ENCODE measurements at places on chromosomes 7 and 10.
A peak's percentile ranks its signal among the peaks of the same experiment; 100 is the strongest.

DNA sequence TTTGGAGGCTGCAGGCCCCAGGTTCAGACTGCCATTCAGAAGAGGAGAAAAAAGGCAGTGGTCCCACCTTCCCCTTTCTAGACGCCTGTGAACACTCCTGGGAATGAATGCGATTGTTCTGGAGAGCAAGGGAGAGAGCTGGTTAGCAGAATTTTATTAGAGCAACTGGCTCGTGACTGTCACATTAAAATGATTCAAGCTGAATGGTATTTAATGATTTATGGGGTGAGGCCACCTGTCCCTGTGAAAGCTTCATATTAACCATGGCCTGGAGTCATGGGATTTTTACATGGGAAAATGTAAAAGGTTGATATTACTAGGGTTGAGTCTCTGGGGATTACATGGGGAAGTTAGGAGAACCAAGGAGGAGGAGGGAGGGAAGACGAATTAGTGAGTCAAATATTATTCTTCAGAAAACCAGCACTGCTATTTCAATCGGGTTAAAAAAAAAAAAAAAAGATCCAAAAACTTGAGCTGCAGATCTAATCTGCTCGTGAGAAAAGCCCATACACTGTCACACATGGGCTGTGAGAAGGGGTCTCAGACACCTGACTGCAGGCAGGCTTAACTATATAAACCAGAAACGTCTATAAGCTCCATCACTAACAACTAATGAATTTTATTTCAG, 8.3 kb downstream of the CXCL12 start:
- no peak for DNase-seq

DNA sequence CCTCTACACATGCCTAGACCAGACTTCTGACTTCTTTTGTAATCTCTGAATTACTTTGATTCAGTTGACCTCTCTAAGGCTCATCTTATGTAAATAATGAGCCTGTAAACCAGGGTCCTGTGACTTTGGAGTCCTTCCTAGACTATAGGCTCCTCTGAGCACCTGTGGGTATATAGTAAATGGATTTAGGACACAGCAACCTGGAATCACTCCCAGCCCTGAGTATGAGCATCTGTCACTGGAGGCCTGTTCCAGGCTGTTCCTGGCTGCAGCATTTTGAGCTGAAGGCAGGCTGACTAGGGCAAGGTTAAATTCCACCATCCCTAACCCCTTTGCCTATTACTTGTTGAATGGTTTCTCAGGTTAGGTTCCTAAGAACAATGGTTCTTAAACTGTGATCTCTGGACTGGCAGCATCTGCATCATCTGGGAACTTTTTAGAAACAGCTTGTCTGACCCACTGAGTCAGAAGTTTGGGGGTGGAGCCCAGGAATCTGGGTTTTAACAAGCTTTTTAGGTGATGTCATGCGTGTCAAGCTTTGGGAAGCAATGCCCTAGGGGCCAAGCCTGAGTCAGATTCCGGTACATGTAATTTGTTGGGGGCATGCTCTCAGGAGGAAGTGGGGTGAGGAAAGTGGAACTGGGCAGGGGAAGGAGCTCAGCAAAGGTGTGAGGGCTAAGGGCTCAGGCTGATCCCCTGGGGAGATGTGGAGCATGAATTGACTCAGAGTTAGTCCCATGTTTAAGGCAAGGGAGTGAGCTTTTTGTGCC, 28.2 kb downstream of the MINDY4 start:
- no peak for DNase-seq

- no peak for DNase-seq
Observed at GRCh38 chr10:132851451-132851850, 65.5 kb upstream of the NKX6-2 start.

- no peak for DNase-seq
Observed at GRCh38 chr10:75424571-75424970, 6.9 kb upstream of the LRMDA start.

DNA sequence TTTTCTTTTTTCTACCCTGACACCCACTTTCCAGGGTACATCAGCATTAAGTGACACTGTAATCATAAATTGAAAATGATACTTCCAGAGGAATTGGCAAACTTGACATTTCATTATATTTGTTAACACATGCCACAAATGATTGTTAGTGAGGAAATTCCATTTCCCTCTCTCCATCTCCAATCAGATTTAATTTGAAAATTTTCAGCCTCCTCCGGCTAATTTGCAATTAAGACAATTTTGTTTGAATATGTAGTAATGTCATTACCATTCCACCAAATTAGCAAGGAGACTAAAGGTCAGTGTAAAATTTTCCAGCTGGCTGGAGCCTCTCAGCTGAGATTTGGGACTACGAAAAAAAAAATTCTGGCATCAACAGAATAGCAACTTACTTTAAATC, 242.7 kb downstream of the FOXP2 start:
- DNase-seq: no peak

DNA sequence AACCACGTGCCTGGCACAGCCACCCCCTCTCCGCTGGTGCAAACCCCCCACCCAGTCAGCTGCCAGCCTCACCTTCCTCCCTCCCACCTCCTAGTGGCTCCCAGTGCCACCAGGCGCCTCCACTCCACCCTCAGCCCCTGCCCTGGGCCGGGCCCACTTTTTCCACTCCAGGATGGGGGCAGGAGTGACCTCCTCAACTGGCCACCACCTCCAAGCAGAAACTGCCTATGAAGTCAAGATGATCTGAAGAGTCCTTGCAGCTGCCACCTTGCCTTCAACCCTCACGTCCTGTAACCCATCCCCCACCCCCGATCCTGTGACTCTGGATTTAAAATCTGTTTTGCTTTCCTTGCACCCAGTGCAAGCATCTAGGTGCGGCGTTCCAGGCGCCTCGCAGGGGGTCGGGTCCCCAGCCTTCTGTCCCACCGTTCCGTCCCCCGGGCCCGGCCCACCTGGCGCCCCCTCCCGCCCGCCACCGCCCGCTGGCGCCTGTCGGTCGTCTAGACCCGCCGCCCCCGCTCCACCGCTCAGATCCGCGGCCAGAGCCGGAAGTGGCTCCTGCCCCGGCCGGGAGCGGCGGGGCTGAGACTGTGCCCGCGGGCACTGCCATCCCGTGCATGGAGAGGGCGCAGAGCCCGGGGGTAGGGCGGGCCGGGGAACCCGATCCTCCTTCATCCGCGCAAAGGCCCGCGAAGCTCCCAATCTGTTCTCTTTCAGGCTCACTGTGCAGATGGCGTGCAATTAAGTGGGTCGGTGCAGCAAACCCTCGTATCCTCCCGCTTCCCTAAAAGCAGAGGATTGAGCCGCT, 51.2 kb upstream of the GTF2I start:
- peak; percentile 67 for DNase-seq

DNA sequence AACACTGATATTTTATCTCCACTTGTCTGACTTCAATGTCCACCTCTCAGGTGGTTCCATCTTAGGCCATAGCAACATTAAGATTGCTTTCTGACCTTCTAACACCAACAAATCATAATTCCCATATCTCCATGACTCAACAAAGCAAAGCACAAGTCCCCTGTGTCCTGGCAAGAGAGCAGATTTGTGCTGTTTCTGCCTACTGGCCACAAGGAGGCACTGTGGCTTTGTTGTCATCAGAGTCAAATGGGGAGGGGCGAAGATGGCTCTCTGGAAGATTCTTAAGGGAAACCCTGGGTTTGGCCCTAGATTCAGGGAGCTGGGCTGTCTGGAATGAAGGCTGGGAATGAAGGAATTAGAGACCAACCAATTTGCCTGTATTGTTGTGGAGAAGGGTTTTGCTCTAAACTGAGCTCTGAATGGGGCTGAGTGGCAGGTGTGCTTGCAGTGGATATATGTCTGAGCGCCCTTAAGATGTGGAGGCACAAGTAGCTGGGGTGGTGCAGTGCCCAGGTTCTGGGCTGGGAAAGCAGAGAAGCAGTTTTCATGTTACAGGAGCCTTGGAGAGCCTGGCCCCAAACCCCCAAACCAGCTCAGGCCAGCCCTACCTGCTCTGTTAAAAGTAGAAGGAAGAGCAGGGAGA, 154.8 kb upstream of the PRSS58 start:
- DNase-seq: peak; percentile 45

DNA sequence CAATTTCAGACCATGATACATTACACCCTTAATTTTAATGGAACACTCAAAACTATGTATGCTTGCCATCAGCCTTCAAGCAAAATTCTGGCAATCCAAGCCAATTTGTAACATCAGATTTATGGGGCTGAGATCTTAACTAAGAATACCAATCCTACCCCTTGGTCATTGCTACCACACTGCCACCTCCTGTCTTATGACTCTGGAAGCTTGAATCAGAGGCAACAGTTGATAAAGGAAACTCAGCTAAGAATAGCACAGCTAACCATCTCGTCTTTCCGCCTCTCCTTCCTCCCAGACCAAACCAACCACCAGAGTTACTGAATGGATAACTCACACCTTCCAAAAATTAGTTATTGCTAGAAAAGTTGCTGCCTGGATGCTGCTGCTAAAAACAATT, 7.4 kb downstream of the IGF2BP3 start:
- DNase-seq: peak; percentile 51

GRCh38 chr10:80579849-80580637, 42.3 kb downstream of the SH2D4B start:
- peak; percentile 99 for DNase-seq
